ENCODE measurements at places on chromosomes 11 and 22. TPM values are rescaled to one million over a fixed set of nuclear protein-coding genes. Genes with fewer than 3 reads are reported as not detected.

Gene PANX3
- total RNA-seq = not detected

Gene RIMBP3C
- 0.15 TPM for total RNA-seq

DNA sequence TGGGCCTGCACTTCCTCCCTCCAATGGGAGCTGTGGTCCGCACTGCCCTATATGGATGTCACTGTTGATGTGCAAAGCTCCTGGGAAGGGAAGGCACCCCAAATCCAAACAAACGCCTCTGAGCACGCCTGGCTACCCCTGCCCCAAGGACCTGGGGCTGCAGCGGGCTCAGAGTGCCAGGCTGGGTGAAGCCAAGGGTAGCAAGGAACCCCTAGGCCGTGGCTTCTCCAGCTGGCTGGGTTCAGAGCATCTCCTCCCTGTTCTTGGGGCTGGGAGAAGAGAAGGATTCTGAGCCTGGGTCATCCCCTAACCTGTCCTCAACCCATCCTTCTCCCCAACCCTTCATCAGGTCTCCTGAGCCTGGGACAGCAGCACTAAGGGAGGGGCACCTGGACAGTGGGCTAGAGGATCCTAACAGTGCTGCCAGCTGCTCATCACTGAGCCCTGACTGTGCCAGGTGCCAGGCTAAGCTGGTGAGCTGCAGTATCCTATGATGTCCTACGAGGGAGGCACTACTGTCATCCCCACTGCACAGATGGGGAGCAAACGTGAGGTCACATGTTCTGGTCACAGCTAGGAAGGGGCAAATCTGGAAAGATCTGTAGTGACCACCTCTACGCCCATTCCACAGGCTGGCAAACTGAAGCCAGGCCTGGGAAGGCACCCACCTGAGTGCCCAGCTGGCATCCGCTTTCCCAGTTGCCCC lies 3.0 kb downstream of the SSTR3 start:
- DNase-seq = no peak
- H3K4me1 ChIP-seq = no peaks in the 10 kb centered on the region
- no peaks in the 10 kb centered on the region for H3K36me3 ChIP-seq
- no peaks in the 10 kb centered on the region for H3K27me3 ChIP-seq

- no peaks in the 10 kb centered on the region for H3K4me1 ChIP-seq
- no peak overlapping the region for H3K4me3 ChIP-seq
- no peaks in the 10 kb centered on the region for H3K36me3 ChIP-seq
- H3K27me3 ChIP-seq = no peaks in the 10 kb centered on the region
- no peak overlapping the region for H3K27ac ChIP-seq
- DNase-seq = no peak
Measured at GRCh38 chr11:40986320-40986719, 473.1 kb downstream of the LRRC4C start.

- no peak overlapping the region for H3K4me3 ChIP-seq
- DNase-seq = no peak
- no peaks in the 10 kb centered on the region for H3K27me3 ChIP-seq
- no peaks in the 10 kb centered on the region for H3K36me3 ChIP-seq
- no peak overlapping the region for H3K27ac ChIP-seq
- H3K4me1 ChIP-seq = peaks cover 18% of the 10 kb centered on the region
Measured at GRCh38 chr11:44954051-44954906, 3.6 kb upstream of the TP53I11 start.

Gene THY1
- 1.1 TPM for total RNA-seq

Gene CLP1
- total RNA-seq = 17.7 TPM

- H3K4me1 ChIP-seq = peaks cover 12% of the 10 kb centered on the region
- H3K36me3 ChIP-seq = no peaks in the 10 kb centered on the region
Measured at GRCh38 chr11:72826942-72827480, 12.8 kb downstream of the ATG16L2 start.

- no peak overlapping the region for H3K4me3 ChIP-seq
- peak; percentile 24 for DNase-seq
- peaks cover 20% of the 10 kb centered on the region for H3K4me1 ChIP-seq
- H3K27me3 ChIP-seq = no peaks in the 10 kb centered on the region
Measured at GRCh38 chr22:38572065-38572464, 2.1 kb upstream of the DMC1 start.

DNA sequence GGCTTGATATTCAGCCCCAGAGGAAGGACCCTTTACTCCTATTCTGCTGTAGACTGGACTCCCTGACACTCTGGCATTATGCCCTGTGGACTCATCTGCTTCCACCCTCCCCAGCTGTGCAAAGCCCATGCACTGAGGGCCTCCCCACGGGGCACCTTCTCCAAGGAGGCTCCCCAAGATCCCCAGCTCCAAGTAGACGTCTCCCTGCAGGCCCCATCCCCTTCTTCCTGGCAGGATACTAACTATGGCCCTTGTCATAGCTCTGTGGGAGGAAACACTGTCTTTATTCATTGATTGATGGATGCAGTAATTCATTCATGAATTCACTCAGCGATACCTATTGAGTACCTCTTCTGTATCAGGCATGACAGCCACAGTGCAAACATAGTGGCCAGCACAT lies 15.3 kb upstream of the APOL6 start:
- no peak overlapping the region for H3K4me3 ChIP-seq
- H3K27ac ChIP-seq = no peak overlapping the region
- H3K4me1 ChIP-seq = peaks cover 46% of the 10 kb centered on the region
- DNase-seq = no peak
- H3K27me3 ChIP-seq = no peaks in the 10 kb centered on the region
- no peaks in the 10 kb centered on the region for H3K36me3 ChIP-seq

- DNase-seq = no peak
- no peak overlapping the region for H3K27ac ChIP-seq
- no peaks in the 10 kb centered on the region for H3K36me3 ChIP-seq
- H3K4me3 ChIP-seq = no peak overlapping the region
Measured at GRCh38 chr11:15969281-15969680, 387.1 kb downstream of the SOX6 start.

Gene C1QTNF5
- total RNA-seq = not detected

GRCh38 chr22:27980424-27981148 lies 61.5 kb upstream of the PITPNB start:
- DNase-seq = no peak
- H3K27ac ChIP-seq = no peak overlapping the region
- H3K4me3 ChIP-seq = no peak overlapping the region

DNA sequence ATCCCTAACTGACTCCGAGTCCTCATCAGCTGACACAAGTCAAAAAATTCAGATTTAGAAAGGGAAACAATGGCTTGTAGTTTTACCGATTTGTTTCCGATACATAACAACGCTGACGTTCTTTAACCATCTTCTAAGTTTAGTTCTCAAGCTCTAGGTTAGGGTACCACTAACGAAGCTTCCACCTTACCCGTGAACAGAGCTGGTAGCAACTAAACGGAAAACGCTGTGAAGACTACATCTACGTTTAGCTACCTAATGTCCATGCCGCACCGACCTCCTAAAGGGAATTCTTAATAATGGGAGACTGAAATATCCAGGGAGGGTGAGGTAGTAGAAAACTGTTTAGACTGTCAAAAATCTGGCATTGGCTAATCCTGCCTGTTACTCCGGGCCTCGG lies 1.0 kb downstream of the NUP98 start:
- peak overlapping the region; percentile 100 for H3K4me3 ChIP-seq
- no peaks in the 10 kb centered on the region for H3K27me3 ChIP-seq
- DNase-seq = no peak
- H3K4me1 ChIP-seq = peaks cover 14% of the 10 kb centered on the region
- H3K36me3 ChIP-seq = peaks cover 20% of the 10 kb centered on the region
- H3K27ac ChIP-seq = no peak overlapping the region

- H3K36me3 ChIP-seq = no peaks in the 10 kb centered on the region
- peaks cover 11% of the 10 kb centered on the region for H3K4me1 ChIP-seq
- no peak overlapping the region for H3K27ac ChIP-seq
Measured at GRCh38 chr22:26417406-26417805, 11.7 kb upstream of the ASPHD2 start.

Gene C22orf15
- total RNA-seq = not detected

- no peaks in the 10 kb centered on the region for H3K36me3 ChIP-seq
- H3K27ac ChIP-seq = no peak overlapping the region
- no peaks in the 10 kb centered on the region for H3K4me1 ChIP-seq
- H3K4me3 ChIP-seq = no peak overlapping the region
Measured at GRCh38 chr22:26097411-26097810, 71.9 kb upstream of the SEZ6L start.

DNA sequence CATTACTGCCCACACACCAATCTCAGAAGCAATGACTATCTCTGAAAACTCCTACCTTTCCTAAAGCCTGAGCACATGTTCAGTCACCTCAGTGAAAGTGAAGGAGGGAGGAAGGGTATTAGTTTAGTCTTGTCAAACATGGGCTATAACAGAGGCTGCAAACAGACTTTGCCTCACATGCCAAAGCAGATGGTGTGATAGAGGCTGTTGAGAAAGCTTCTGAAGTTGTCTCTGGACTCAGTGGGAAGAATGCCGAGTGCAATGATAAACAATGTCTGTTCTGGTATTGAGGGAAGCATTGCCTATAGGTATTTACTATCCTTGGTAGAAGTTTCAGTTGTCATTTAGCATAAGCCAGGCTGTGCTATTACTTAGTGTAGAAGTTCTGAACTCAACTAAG lies 314.5 kb upstream of the CCDC90B start:
- no peaks in the 10 kb centered on the region for H3K36me3 ChIP-seq
- no peak overlapping the region for H3K27ac ChIP-seq
- H3K4me3 ChIP-seq = no peak overlapping the region

Gene C11orf86
- total RNA-seq = 0.25 TPM

DNA sequence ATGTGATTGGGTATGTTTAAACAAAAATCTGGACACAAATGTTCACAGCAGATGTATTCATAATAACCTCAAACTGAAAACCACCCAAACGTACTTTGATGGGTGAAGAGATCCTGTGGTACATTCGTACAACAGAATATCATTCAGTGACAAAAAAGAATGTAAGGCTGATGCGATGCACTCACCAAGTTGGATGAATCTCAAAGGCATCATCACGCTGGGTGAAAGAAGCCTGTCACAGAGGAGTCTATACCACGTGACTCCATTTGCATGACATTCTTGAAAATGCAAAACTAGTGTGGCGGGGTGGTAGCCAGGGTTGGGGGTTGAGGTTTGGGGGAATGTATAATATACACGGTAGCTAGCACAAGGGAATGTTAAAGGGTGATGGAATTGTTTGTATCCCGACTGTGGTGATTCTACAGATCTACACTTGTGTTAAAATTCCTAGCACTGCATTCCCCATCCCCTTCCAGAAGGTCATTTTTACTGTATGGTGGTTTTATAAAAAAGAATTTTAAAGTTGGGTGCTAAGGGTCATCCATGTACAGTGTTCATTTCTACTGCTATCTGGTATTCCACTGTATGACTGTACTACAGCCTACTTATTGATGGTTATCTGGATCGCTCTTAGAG lies 35.0 kb upstream of the SLC25A1 start:
- H3K4me3 ChIP-seq = no peak overlapping the region
- H3K27ac ChIP-seq = no peak overlapping the region
- no peaks in the 10 kb centered on the region for H3K36me3 ChIP-seq
- DNase-seq = no peak

Gene MS4A3
- total RNA-seq = not detected

Gene CHST1
- total RNA-seq = 0.69 TPM

All from HCT116 (cell line).